Natural killer cell treated with Interleukin-12 subunit alpha and Interleukin-12 subunit beta and Interleukin-15 and Interleukin-18, amount 100 ng/mL, for 72 hours (primary cell): ENCODE measurements at places on chromosomes 5 and 9. TPM values are rescaled to one million over a fixed set of nuclear protein-coding genes. Genes with fewer than 3 reads are reported as not detected.

DNA sequence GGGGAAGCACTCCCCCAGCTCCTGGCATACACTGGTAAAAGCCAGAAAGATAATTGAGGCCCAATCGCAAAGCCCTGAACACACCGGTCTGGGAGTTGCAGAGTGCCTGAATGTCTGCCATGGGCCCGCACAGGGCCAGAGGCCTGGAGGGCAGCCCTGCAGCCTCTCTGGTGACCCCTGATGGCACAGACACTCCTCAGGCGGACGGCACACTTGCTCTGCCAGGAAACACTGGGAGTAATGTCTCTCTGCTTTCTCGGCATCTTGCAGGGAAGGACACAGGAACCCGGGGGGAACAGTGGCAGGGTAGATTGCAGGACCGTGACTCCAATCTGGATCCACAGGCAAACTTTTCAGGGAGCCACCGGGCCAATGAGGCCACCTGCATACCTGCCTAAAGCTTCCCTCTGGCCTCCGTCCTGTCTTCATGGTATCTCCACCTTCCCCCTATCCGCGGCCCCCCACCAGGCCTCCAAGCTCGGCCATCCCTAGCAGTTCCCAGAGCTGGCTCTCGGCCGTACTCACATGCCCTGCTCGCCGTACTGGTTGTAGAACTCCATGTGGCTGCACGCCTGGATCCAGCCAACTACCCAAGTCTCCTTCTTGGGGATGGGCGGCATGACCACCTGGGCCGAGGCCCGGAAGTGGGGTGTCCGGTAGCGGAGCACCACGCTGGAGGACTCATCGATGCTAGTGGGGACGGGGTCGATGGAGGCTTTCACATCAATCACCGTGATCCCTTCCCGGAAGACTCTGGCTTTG is 797 bp downstream of the FAM78A start:
- no peaks in the 10 kb centered on the region for H3K36me3 ChIP-seq
- H3K27ac ChIP-seq: peak overlapping the region; percentile 98
- H3K4me3 ChIP-seq: peak overlapping the region; percentile 90

DNA sequence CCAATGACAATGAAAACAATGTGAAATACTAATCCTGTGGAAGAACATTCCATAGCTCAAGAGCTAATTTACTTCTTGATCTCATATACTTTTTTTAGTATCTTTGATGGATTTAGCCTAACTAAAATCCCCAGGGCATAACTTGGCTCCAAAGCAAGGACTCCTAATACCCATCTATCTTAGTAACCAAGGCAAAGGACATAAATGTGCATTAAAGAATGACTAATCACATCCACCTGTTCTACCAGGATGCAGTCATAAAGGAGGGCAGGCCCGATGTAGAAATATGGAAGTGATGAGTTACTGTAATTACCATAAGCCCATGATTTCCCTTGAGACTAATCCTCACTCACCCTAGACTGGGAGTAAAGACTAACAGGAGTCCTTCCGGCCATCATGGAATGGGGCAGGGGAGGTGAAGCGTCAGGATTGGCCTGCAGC is 56.9 kb downstream of the KIF24 start:
- H3K4me1 ChIP-seq: no peaks in the 10 kb centered on the region
- H3K27me3 ChIP-seq: no peaks in the 10 kb centered on the region
- DNase-seq: no peak
- no peak overlapping the region for H3K4me3 ChIP-seq
- no peak overlapping the region for H3K27ac ChIP-seq

GRCh38 chr5:38722918-38723317 is 122.9 kb upstream of the OSMR start:
- no peaks in the 10 kb centered on the region for H3K4me1 ChIP-seq
- H3K27ac ChIP-seq: no peak overlapping the region
- H3K27me3 ChIP-seq: peaks cover 22% of the 10 kb centered on the region
- H3K36me3 ChIP-seq: no peaks in the 10 kb centered on the region
- no peak for DNase-seq
- H3K4me3 ChIP-seq: no peak overlapping the region

GRCh38 chr9:132135456-132135855 is 26.4 kb upstream of the NTNG2 start:
- no peak overlapping the region for H3K4me3 ChIP-seq
- peaks cover 29% of the 10 kb centered on the region for H3K27me3 ChIP-seq
- no peaks in the 10 kb centered on the region for H3K36me3 ChIP-seq
- no peak overlapping the region for H3K27ac ChIP-seq

DNA sequence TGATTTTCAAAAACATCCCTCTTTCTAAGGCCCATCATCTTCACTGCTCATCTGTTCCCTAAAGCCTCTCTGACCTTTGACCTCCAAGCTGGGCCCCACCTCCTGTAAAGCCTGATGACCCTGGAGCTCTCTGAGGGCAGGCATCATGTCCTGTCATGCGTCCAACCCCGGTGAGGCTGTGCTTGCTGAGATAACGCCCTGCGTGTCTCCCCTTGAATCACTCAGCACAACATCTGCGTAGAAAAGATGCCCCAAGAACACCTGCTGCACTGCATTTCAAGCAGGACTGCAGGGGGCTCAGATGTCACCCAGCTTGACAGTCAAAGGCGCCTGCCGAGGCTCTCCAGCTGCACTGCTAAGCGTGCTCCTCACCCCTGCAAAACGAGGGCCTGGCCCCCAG is 78.0 kb downstream of the OTULIN start:
- no peak for DNase-seq
- H3K27me3 ChIP-seq: no peaks in the 10 kb centered on the region
- no peak overlapping the region for H3K4me3 ChIP-seq
- peak overlapping the region; percentile 29 for H3K27ac ChIP-seq

DNA sequence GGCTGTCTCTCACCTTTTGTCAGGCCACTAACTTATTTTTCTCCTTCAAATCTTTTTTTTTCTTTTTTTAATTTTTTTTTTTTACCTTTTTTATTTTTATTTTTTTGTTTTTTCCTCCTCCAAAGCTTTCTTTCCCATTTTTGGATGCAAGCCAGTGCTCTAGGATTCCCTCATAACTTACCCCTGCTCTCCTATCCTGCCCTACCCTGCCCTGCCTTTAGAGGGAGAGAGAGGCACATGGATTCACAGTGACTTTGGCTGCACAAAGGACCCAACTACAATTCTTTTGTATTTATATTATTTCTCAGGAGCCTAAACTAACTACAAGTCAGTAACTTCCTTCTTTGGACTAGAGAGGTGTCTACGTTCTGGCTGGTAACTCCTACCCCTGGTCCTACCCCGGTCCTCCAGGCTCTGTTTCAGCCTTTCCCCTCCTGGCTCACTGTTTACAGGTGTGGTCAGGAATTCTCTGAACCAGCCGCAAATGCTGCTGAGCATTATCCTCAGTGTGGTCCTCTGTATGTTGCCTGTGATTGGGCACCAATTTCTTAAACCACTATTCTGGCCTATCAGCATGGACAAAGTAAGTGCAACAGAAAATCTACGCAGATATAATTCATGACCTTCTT is 8.4 kb upstream of the RUSC2 start:
- DNase-seq: no peak
- no peak overlapping the region for H3K27ac ChIP-seq
- no peaks in the 10 kb centered on the region for H3K36me3 ChIP-seq
- H3K4me1 ChIP-seq: no peaks in the 10 kb centered on the region
- peaks cover 5% of the 10 kb centered on the region for H3K27me3 ChIP-seq

DNA sequence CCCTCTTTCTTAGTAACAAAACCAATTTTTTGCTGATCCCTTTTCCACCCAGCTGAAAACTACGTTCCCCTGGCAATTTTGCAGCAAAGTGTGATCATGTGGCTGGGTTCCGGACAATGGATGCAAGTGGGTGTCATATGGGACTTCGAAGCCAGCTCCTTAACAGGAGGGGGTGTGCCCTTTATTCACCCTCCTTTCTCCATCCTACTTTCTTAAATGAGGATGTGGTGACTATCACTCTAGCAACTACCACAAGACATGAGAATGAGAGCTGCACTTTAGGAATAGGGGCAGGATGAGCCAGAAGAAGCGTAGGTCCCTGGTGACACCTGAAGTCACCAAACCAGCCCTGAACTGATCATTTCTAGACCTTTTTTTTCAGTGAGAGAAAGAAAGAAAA is 58.9 kb downstream of the IRF1 start:
- no peak for DNase-seq
- peak overlapping the region; percentile 100 for H3K27ac ChIP-seq
- H3K27me3 ChIP-seq: no peaks in the 10 kb centered on the region
- peaks cover 24% of the 10 kb centered on the region for H3K36me3 ChIP-seq
- H3K4me1 ChIP-seq: peaks cover 87% of the 10 kb centered on the region

DNA sequence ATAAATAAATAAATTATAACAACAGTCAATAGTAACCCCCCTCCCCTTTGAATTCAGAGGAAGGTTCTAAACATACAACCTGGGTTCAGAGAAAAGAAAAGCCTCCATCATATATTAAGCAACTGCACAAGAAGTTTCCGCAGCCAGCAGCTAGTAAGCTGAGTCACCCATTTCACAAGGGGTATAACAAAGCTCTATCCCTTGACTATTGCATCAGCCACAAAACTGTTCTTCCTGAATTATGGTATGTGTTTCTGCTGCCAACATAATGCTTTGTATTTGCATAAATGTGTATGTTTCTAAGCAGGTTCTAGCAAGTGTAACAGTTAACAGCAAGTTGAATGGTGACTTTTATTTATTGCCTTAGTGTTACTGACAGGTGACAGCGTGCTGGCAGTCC is 6.8 kb upstream of the CEP120 start:
- no peak for DNase-seq
- peak overlapping the region; percentile 85 for H3K27ac ChIP-seq
- H3K27me3 ChIP-seq: peaks cover 19% of the 10 kb centered on the region

The SEMA6A gene
- not detected for total RNA-seq

The FOXD4L4 gene
- not detected for total RNA-seq

The ANXA1 gene
- 26.4 TPM for total RNA-seq

The DMRT2 gene
- total RNA-seq: not detected

The SUSD3 gene
- 0.67 TPM for total RNA-seq

The ISL1 gene
- total RNA-seq: not detected

The CACNA1B gene
- total RNA-seq: 0.90 TPM

The SNX18 gene
- 19.8 TPM for total RNA-seq
